ENCODE measurements at places on chromosomes 16 and 17. TPM values are rescaled to one million over a fixed set of nuclear protein-coding genes. Genes with fewer than 3 reads are reported as not detected.

Gene ARMC5
- total RNA-seq, result 12.0 TPM

Gene KRTAP1-5
- not detected for total RNA-seq

Gene CHST5
- total RNA-seq, result not detected

Gene BAIAP3
- 3.4 TPM for total RNA-seq

Gene GUCY2D
- total RNA-seq, result not detected

Gene CCL17
- not detected for total RNA-seq

Gene ZDHHC1
- 0.45 TPM for total RNA-seq

Gene DCAF7
- 139 TPM for total RNA-seq

Gene ARHGAP44
- total RNA-seq, result not detected

Data from activated CD4-positive, alpha-beta memory T cell treated with anti-CD3 and anti-CD28 coated beads, Interleukin-2, amount 10 ng/mL, durations not matched to agents 7 days and 5 days (primary cell).